ENCODE measurements at places on chromosomes 4 and X.

GRCh38 chr4:146916479-146917076 lies 29.1 kb downstream of the TTC29 start:
- no peak for DNase-seq

GRCh38 chr4:1192493-1193205 lies 20.3 kb upstream of the SPON2 start:
- no peak for DNase-seq

DNA sequence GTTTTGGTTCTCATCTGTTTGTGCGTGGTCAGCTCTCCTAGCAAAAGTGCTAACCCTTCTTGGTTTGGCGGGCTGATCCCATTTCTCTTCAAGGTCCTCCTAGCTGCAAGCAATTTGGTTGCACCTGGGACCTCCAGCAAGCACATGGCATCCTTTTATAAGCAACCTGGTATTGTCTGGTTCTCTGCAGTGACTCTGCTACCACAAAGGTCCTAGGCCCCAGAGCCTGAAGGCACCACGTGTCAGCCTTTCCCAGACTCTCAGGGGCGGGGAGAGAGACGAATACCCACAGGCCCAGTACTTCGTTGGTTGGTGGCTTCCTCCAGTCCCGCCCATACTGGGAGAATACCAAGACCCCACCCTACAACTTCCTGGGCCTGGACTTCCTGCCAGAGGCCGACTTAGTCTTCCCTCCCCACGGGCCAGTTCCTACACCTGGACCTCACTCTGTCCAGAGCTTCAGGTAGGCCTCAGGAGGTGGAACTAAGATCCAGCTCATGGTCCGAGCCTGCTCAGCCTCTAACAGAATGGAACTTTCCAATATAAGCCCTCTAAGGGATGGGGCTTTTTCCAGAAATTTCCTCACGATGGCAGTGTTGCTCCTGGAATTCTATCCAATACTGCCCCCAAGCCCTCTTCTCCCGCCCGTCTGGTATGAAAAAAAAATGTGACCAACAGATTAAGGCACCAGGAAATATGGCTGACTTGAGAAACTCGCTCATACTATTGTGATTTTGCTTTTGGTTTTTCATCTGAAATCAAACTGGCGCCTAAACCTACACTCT lies 192.5 kb upstream of the STK26 start:
- no peak for DNase-seq

GRCh38 chrX:28582511-28582910 lies 4.7 kb upstream of the IL1RAPL1 start:
- DNase-seq, result no peak

DNA sequence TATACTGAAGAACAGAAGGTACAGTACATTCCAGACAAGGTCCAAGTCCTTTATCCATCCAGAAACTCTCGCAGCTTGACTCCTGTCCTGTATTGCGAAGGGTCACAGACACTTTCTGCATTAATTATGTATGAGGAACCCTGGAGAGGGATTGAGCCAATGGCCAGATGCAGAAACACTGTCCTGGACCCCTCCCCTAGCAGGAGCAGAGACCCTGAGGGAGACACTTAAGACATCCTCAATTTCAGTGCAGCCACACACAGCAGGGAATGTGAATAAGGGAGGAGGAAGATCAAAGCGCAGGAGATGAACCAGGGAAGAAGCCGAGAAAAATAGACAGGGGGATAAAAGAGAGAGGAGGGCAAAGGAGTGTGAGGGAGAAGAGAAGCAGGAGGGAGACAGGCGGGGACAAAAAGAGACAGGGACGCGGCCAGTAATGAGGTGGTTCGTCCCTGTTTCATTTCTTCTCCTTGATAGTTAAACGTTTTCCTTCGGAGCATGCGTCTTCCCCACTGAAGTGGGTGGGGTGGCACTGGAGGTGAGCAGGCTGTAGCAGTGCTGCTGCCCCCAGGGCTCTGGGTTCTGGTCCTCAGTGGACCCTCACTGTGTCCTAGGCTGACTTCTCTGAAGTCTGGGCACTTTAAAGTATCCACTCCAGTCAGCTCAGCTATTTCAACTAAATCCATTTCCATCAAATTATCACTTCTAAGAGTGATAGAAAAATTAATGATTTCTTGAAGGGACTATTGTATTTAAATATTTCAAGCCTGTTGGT lies 356.4 kb upstream of the NOCT start:
- no peak for DNase-seq

- no peak for DNase-seq
These were observed 162.8 kb downstream of the FBXO8 start for GRCh38 chr4:174120446-174121295.

DNA sequence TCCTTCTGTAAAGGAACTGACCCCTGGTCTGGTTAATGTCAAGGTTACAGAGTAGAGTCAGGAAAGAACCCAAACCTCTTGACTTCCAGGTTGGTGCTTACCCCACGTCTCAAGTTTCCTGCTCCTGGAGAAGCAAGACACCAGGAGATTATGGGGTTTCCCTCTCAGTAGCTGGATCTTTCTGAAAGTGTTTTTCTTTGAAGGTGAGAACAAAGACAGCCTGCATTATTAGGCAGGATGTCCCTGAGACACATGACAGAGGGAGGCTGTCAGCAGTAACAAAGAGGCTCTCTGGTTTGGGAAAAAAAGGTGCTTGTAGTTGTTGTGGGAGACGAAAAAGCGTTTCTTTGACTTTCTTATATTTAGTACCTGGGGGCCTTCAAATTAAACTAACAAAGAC lies 44.7 kb upstream of the IGFBP7 start:
- no peak for DNase-seq

- no peak for DNase-seq
These were observed 81.1 kb downstream of the DLG3 start for GRCh38 chrX:70525733-70526132.

DNA sequence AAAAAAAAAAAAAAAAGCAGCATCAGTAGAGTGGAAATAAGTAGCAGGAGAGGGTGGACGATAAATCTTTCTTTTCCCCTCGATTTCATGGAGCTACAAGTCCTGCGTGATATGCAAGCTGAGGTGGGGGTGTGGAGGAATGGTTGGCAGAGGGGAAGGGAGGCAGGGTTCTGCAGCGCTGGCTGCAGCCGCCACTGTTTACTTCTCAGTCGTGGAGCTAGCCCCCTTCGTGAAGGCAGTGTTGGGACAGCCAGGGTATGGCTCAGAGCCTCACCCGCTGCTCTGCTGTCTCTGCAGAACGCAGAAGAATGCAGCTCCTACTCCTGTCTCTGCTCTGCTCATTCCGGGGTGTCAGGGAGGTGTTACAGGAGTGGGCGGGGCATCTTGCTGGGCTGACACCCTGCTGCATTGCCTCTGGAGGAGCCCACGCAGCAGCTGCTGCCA lies 140.6 kb downstream of the GPM6A start:
- no peak for DNase-seq

- no peak for DNase-seq
These were observed 119.9 kb upstream of the POF1B start for GRCh38 chrX:85499400-85499799.

DNA sequence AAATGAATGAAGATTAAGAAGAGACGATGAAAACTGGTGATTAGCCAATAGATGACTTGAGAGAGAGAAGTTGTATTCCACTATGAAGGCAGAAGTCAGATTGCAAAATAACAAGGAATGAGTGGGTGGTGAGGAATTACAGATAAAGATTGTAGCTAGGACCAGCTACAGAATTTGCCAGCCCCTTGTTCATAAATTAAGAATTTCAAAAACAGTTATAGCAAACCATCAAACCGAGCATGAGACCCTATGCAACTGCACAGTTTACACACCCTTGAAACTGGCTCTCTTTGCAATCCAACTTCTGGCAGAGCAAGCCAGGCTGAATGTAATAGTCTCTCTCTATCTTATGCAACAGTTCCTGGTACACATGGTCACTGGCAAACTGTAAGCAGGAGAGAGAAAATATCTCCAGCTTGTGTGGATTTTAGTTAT lies 35.2 kb downstream of the STAP1 start:
- DNase-seq, result no peak

GRCh38 chr4:155734065-155734464 lies 24.8 kb upstream of the GUCY1B1 start:
- no peak for DNase-seq

GRCh38 chrX:108557580-108557979 lies 117.9 kb downstream of the COL4A5 start:
- DNase-seq, result no peak

- no peak for DNase-seq
These were observed 22.2 kb downstream of the TRIM61 start for GRCh38 chr4:164955107-164955805.

DNA sequence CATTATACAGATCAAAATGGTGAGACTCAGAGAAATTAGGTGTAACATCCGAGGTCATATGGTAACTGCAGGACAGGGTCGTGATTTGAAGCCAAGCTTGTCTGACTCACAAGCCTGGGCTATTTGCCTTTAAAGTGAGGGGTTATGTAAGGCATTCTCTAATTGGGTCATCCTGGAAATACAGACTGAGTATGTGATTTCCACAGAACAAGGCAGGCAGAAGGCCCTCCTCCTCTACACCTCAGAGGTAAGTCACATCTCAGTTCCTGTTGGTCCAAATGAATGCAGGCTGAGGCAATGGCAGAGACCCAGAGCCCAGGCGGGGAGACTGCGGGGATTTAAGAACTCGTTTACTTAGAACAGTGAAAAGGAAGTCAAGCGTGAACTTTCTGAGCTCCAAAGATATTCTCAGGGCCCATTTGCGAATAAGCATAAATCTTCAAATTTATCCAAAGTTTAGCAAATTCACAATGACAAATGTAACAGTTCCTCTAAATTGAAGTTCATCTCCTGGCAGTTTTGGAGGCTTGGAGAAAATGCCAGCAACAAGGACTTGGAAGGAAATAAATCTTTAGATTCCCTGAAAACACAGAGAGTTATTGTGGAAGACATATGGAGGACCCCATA lies 153.3 kb downstream of the LDB2 start:
- DNase-seq, result no peak

DNA sequence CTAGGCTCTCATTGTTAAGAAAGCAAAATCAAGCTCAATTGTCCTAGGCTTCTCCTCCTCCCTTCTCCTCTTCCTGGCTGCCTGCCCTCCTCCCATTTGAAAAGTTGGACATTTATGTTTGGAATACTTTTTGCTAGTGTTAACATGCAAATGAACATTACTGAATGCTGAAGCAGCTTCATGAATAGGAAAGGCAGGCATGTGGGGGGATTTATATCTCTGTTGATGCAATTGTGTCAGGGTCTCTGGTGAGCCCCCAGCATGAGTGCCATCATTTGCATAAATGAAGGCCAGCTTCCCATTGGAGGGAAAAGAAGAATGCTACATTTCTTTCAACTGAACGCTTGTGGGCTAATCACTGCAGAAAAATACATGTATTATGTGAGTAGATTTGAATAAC lies 160.1 kb upstream of the NDST3 start:
- DNase-seq, result no peak

DNA sequence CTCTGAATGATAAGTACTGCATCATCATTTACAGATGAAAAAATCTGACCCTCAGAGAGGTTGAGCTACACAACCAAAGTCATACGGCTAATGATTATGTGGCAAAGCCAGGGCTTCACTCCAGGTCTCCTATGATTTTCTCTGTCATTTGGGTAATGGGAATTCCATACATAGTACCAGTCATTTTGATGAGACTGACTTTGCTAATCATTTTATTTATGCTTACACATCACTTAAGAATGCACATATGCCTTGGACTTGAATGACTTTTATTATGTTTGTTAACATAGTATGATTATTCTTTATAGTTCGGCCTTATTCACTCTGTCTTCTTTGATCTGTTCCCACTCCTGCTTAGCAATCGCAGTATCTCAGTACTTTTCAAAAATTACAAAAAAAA lies 255.1 kb upstream of the GPRIN3 start:
- DNase-seq, result no peak

DNA sequence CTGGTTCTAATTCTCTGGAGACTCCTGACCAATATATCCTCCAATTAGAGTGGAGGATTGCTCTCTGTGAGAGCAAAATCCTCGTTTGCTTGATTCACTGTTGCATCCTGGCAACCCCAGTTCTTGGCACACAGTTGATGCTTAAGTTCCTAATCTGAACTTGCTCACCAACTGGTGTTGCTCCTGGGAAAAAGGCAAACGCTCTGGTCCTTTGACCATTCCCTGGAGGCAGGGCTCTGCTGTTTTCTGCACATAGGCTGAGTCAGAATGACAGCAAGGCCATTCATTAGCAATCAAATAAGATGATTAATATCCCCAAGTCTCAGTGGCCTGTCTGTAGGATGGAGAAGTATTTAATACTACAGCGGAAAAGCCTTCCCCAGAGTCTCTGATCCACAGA lies 172.7 kb upstream of the TBC1D9 start:
- no peak for DNase-seq

- no peak for DNase-seq
These were observed 29.4 kb downstream of the DTHD1 start for GRCh38 chr4:36310793-36311192.

DNA sequence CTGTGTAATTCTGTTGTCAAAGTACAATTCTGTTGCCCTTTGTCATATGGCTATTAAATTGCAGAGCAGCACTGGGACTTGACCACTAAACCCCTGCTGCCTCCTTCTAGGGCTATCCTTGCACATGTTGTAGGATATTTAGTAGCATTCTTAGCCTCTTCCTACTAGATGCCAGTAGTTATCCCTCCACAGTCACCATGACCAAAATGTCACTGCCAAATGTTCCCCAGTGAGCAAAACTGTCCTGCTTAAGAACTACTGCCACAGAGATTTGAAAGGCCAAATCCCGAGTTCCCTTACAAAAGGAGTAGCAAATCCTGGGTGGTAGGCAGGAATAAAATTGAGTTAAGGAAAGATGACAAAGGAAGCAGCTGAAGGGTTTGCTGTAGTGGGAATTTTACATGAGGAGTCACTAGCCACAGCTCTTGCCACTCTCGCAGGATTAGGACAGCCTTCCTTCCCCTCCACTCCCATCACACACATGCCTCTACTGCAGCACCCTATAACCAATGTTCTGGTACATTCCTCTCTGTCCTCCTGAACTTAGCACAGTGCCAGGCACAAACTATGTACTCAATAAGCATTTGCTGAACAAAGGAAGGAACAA lies 8.4 kb downstream of the APBB2 start:
- DNase-seq, result no peak

DNA sequence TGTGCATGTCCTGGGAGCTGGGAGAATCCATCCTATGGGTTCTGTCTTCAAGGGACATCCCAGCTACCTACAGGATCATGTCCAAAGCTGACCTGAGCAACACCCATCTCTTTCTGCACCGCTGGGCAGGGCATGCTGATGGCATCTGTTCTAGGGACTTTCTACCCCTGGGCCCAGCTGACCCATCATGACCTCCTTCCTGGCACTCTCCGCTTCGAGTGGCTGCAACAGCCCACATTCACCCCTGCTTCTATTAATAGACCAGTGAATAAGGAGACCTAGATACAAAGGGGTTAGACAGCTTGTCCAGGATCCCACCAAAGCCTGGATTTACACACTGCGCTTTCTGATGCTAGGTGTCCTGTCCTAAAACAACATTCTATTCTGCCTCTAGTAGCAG lies 44.6 kb upstream of the GPR173 start:
- DNase-seq, result no peak

GRCh38 chr4:76266627-76267026 lies 15.1 kb downstream of the FAM47E start:
- no peak for DNase-seq

- DNase-seq, result no peak
These were observed 20.9 kb upstream of the DUSP9 start for GRCh38 chrX:153626025-153626633.

Data from stimulated activated CD8-positive, alpha-beta memory T cell treated with anti-CD3 and anti-CD28 coated beads, Interleukin-7, amount 100 ng/mL, for 24 hours (primary cell).